Activated T-cell treated with anti-CD3 and anti-CD28 coated beads, Interleukin-2, amount 50 U/mL, for 72 hours (primary cell): ENCODE measurements at places on chromosomes 7 and 10. TPM values are rescaled to one million over a fixed set of nuclear protein-coding genes. Genes with fewer than 3 reads are reported as not detected.

GRCh38 chr10:94076325-94076841 is 82.7 kb downstream of the PLCE1 start:
- no peak for DNase-seq

- DNase-seq: no peak
These were observed 10.2 kb upstream of the BLNK start for GRCh38 chr10:96281444-96282029.

DNA sequence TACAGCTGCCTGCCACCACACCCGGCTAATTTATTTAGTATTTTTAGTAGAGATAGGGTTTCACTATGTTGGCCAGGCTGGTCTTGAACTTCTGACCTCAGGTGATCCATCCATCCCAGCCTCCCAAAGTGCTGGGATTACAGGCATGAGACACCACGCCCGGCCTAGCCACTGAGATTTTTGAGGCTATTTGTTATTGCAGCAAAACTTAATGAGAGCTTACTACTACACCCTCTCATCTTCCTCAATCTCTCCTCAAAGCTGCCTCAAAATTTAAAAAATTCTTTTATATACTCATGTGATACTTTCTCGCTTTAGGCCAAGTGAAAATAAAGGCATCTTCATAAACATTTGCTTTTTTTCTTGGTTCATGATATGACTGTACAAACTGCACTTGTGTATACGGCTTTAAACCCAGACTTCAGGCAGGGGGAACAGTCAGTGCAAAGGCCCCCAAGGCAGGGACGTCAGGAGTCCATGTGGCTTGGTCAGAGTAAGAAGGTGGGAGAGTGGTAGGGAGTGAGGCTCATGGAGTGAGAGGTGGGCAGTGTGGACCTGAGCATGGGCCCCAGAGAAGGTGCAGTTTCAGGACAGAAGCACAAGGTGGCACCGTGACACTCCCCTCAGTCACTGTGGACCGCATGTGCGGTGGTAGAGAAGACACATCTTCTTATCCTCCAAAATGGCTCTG is 55.5 kb downstream of the SYPL1 start:
- DNase-seq: peak; percentile 71

GRCh38 chr10:131843881-131844284 is 56.9 kb upstream of the PPP2R2D start:
- no peak for DNase-seq

- DNase-seq: no peak
These were observed 22.6 kb upstream of the DIP2C start for GRCh38 chr10:712089-712488.

GRCh38 chr7:139304517-139304916 is 36.6 kb upstream of the FMC1 start:
- no peak for DNase-seq

- DNase-seq: no peak
These were observed 16.5 kb downstream of the GRIFIN start for GRCh38 chr7:2459674-2460073.

GRCh38 chr7:128933180-128933891 is 4.4 kb upstream of the IRF5 start:
- DNase-seq: peak; percentile 44

- no peak for DNase-seq
These were observed 31.7 kb downstream of the SYPL1 start for GRCh38 chr7:106080300-106080987.

DNA sequence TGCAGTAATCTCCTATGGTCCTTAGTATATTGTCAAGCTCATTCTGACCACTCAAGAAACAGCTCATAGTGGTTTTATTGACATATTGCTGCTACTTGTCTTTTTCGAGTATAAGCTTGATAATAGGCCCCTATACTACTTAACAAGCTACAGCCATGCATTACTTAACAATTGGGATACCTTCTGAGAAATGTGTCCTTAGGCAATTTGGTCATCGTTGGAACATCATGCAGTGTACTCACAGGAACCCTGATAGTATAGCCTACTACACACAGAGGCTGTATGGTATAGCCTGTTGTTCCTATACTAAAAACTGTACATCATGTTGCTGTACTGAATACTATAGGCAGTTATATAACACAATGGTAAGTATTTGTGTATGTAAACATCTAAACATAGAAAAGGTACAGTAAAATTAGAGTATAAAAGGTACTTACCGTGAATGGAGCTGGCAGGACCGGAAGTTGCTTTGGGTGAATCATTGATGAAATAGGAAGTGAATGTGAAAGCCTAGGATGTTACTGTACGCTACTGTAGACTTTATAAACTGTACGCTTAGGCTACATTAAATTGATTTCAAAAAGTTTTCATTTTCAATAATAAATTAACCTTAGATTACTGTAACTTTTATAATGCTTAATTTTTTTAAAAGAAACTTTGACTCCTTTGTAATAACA is 160.9 kb downstream of the LRRC4 start:
- DNase-seq: no peak

GRCh38 chr10:78007172-78007571 is 22.1 kb downstream of the POLR3A start:
- no peak for DNase-seq

GRCh38 chr7:119996634-119997033 is 276.3 kb upstream of the KCND2 start:
- no peak for DNase-seq

- DNase-seq: no peak
These were observed 53.9 kb downstream of the COL28A1 start for GRCh38 chr7:7481802-7482201.

DNA sequence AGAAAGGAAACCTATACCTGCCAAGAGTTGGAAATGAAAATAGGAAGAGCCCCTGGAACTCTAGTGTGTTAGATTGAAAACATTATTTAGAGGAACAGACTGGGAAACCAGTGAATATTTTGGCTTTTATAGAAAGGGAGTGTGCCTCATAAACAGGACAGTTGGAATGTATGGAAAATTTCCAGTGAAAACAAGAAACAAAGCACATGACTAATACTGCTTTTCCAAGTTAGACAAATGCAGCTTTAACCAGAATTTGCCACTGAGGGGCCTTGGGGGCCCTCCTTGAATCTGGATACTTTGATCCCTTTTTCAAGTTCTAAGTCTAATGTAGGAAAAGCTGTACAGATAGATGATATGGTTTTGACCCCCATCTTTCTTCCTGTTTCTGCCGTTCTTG is 21.2 kb downstream of the ITGB8 start:
- DNase-seq: no peak

DNA sequence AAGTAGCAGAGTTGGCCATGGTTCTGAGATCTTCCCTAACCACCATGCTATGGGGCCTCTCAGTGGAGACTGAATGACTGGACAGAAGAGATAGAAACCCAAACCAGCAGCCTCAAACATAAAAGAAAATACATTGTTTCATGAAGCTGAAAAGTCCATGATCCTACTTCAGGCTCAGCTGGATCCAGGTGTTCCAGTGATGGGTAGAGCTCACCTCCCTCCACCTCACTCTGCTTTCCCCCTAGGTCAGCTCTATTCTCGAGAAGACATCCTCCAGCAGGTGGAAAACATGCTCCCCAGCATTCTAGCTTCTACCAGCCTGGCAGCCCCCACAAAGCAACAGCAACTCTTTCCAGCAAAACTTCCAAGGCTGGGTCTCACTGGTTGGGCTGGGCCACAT is 132.1 kb downstream of the OAT start:
- DNase-seq: no peak

GRCh38 chr10:123557366-123558108 is 108.6 kb upstream of the GPR26 start:
- DNase-seq: no peak

DNA sequence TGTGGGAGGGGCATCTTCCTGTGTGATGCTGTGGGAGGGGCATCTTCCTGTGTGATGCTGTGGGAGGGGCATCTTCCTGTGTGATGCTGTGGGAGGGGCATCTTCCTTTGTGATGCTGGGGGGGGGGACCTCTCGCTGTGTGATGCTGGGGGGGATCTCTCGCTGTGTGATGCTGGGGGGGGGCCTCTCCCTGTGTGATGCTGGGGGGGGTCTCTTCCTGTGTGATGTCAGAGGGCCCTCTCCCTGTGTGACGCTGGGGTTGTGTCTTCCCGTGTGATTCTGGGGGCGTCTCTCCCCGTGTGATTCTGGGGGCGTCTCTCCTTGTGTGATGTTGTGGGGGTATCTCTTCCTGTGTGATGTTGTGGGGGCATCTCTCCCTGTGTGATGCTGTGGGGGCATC is 27.9 kb upstream of the DPYSL4 start:
- peak; percentile 54 for DNase-seq

- no peak for DNase-seq
These were observed 643.1 kb downstream of the PARD3 start for GRCh38 chr10:34171957-34172527.

PON3 gene
- 0.31 TPM for total RNA-seq

CBLL1 gene
- total RNA-seq: 39.8 TPM

ANXA8 gene
- not detected for total RNA-seq

PITX3 gene
- 0.28 TPM for total RNA-seq

KCNH2 gene
- 0.77 TPM for total RNA-seq

PON1 gene
- 0.65 TPM for total RNA-seq

ASB10 gene
- not detected for total RNA-seq

HOXA5 gene
- not detected for total RNA-seq

ZNF680 gene
- 15.4 TPM for total RNA-seq
